Naive thymus-derived CD8-positive, alpha-beta T cell (primary cell): ENCODE measurements at places on chromosomes 1 and 21. TPM values are rescaled to one million over a fixed set of nuclear protein-coding genes. Genes with fewer than 3 reads are reported as not detected.

Gene MX2
- total RNA-seq = 125 TPM

Gene SIK1
- total RNA-seq = 5.1 TPM

Gene FNDC5
- total RNA-seq = not detected

Gene APOBEC4
- total RNA-seq = not detected

GRCh38 chr1:42957229-42957879 lies 1.3 kb downstream of the SLC2A1 start:
- H3K27me3 ChIP-seq = no peaks in the 10 kb centered on the region
- H3K4me3 ChIP-seq = peak overlapping the region; percentile 96
- DNase-seq = no peak
- no peaks in the 10 kb centered on the region for H3K36me3 ChIP-seq

GRCh38 chr21:35071347-35071746 lies 22.2 kb upstream of the RUNX1 start:
- peaks cover 12% of the 10 kb centered on the region for H3K36me3 ChIP-seq
- no peaks in the 10 kb centered on the region for H3K27me3 ChIP-seq
- no peak for DNase-seq
- no peaks in the 10 kb centered on the region for H3K4me1 ChIP-seq

- H3K4me3 ChIP-seq = no peak overlapping the region
- H3K27ac ChIP-seq = no peak overlapping the region
- peaks cover 10% of the 10 kb centered on the region for H3K27me3 ChIP-seq
- no peak for DNase-seq
- no peaks in the 10 kb centered on the region for H3K36me3 ChIP-seq
Observed at GRCh38 chr1:53188099-53188498, 8.5 kb upstream of the CPT2 start.

DNA sequence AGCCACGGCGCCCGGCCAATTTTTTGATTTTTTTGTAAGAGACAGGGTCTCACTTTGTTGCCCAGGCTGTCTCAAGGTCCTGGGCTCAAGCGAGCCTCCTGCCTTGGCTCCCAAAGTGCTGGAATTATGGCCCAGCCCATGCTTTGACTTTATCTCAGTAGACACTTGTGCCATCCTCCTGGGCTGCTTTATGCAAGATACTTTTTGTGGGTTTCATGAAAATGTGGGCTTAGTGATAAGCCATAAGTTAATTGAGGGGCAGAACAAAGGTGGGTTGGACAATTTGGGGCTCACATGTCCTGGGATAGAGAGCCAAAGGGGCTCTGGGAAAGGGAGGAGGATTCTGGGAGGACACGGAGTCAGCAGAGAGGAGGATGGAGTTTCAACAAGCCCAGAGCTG lies 22.0 kb downstream of the ALPL start:
- peaks cover 11% of the 10 kb centered on the region for H3K27me3 ChIP-seq
- no peaks in the 10 kb centered on the region for H3K36me3 ChIP-seq
- DNase-seq = no peak

DNA sequence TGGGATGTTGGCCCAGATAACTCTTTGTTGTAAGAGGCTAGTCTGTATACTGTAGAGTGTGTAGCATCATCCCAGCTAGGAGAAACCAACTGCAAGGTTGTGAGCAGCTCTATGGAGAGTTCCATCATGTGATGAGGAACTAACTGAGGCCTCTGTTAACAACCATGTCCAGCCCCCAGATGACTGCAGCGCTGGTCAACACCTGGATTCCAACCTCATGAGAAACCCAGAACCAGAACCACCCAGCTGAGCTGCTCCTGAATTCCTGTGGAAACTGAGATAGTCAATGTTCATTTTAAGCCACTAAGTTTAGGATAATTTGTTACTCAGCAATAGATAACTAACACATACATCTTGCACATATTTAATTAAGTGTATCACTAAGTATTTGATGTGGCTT lies 41.6 kb upstream of the SLC2A1 start:
- H3K36me3 ChIP-seq = no peaks in the 10 kb centered on the region
- no peak overlapping the region for H3K27ac ChIP-seq
- DNase-seq = no peak
- H3K27me3 ChIP-seq = no peaks in the 10 kb centered on the region
- no peak overlapping the region for H3K4me3 ChIP-seq

DNA sequence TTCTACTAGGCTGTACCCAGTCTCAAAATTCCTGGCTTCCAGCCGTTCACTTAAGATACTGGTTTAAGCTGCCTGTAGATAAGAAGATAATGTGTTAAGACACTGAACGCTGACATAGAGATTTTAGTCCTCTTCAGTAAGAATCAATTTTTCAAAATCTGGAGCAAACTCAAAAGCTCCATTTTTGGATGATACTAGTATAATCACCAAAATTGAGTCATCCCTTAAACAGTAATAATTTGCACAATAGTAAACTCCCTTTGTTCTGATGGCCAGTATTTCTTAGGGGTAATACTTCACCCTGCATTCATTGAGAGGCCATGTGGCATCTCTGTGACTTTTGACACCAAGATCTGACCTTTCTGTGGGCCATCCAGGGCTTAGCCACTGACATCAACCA lies 299.8 kb upstream of the USP25 start:
- no peak overlapping the region for H3K27ac ChIP-seq
- no peak for DNase-seq
- H3K27me3 ChIP-seq = no peaks in the 10 kb centered on the region
- H3K4me3 ChIP-seq = no peak overlapping the region
- H3K4me1 ChIP-seq = peaks cover 1% of the 10 kb centered on the region

DNA sequence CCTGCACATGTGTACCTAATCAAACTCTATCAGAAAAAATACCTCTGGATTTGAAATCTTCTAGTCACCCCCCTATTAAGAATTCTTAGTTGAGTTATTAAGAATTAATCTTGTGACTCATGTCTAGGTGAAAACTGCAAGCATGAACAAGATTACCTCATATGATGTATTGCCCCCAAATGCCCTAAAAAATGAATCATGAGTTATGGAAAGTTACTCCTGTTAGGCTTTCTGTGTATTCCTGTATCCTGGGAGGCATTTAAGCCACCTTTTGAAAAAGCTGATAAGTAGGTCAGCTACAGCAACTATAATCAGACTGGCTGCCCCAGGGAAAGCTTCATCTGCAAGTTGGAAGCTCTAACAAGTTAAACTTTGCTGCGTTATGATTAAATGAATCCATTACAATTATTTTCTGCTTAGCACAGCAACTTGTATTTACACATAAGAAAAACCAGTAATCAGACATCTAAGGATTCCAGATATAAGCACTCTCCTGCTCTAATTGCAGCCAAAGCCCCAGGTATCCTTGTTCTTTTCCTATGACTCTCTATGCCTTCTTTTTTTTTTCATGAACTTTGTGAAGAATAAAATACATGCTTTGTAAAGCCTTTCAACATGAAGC lies 147.7 kb downstream of the NTPCR start:
- no peaks in the 10 kb centered on the region for H3K27me3 ChIP-seq
- no peak overlapping the region for H3K4me3 ChIP-seq
- peaks cover 37% of the 10 kb centered on the region for H3K36me3 ChIP-seq
- no peak for DNase-seq
- peaks cover 1% of the 10 kb centered on the region for H3K4me1 ChIP-seq

DNA sequence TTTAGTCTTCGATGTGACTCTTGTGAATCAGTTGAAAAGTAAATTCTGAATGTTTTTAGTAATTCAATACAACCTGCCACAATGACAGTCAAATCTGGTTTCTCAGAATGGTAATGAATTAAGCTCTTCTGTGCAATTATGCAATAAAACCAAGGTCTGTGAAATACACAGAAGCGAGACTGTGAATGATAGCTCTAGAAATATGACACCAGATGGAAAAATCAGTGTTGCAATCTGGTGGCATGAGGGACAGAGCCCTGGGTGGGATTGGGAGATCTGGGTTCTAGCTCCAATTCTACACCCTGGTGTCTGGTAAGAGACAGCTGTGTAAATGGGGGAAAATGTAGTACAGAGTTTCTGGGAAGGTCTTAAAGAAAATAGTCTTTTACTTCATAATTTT lies 586.4 kb upstream of the ZRANB2 start:
- H3K27ac ChIP-seq = no peak overlapping the region
- no peak overlapping the region for H3K4me3 ChIP-seq
- H3K36me3 ChIP-seq = no peaks in the 10 kb centered on the region
